T-helper 9 cell (primary cell): ENCODE measurements at places on chromosomes 7 and 10.

DNA sequence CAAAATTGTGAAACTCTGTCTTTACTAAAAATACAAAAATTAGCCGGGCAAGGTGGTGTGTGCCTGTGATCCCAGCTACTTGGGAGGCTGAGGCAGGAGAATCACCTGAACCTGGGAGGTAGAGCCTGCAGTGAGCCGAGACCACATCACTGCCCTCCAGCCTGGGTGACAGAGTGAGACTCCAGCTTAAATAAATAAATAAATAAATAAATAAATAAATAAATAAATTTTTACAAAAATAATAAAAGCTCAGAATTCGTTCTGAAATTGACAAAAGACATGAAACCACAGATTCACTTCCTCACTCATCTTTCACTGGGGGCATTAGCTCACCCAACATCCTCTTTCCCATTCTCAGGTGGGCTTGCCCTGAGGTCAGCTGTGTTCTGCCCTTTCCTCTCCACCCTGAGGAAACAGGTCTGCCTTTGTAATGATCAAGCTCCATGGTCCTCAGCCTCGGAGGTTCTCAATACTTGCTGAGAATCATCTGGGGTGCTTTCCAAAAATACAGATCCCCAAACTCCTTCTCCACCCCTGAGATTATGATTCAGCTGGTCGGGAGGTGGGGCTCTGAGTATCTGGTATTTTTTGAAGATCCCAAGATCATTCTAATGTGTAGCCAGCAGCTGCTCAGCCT lies 29.2 kb upstream of the APBB1IP start:
- no peak for DNase-seq

- DNase-seq, result no peak
Observed at GRCh38 chr7:21142081-21142480, 285.8 kb upstream of the SP4 start.

DNA sequence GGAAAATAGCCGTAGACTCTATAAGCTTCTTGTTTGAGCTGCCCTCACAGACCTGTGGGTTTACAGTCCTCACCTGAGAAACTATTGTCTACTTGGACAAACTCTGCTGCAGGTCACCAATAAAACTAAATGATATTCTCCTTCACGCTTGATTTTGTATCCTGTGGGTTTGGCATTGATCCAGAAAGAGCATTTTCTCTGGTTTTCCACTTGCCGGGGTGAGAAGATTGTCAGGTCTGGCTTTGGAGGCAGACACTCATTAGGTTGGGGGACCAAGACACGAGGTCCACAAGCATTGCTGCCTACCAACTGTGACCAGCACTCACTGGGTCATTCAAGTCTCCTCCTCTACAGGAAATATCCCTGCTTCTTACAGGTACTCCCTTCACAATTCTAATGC lies 68.5 kb downstream of the CDC14C start:
- no peak for DNase-seq

DNA sequence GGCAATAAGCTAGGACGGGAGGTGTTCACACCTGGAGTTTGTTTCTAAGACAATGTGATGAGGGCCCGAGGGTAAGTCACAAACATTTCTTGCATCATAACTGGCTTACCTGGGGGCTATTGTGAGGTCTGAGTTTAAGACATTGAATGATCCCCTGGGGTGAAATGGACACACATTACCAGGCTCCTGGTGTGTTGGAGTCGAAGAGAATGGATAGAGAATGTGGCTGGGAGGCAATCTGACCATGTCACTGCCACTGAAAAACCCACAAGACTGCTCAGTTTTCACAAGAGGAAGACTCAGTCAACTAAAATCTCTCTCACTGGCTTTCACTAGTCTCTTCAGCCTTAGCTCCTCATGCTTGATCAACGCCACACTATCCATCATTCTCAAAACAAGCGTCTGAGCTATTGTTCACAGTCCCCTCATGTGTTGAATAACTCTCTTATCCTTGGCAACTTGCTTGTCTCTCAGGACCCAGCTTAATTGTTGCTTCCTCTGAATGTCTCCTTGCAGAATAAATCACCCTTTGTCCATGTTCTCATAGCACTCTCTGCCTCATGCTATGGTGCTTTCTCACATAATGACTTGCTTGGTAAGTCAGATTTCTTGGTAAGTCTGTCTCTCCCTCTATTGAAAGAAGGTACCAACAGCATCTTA lies at the start of gene C10orf120:
Gene C10orf120, minus strand, starts transcription at position 51 of the 660 bp plus-strand sequence. CDS start 56 bp downstream, outside the sequence.
- no peak for DNase-seq

GRCh38 chr7:31133497-31133896 lies 81.4 kb downstream of the ADCYAP1R1 start:
- DNase-seq, result no peak

DNA sequence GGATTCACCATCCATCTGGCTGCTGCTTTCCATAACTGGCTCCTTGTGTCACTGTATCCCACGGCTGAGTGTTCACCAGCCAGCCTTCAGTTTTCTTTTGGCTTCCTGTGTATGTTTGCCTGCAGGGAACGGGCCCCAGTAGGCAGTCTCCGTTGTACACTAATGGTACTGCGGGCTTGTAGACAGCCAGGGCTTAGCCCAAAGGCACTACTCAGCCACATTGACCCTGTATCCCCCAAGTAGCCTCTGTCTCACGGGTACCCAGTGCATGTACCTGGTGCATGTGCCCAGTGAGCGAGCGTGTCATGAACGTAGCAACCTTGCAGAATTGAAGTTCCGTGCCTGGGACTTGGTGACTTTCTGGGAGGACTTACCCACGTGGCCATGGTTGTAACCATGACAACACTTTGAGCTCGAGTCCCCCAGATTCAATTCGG lies 6.1 kb downstream of the PFKFB3 start:
- no peak for DNase-seq

- DNase-seq, result no peak
Observed at GRCh38 chr7:97026715-97027426, 2.2 kb upstream of the DLX5 start.

DNA sequence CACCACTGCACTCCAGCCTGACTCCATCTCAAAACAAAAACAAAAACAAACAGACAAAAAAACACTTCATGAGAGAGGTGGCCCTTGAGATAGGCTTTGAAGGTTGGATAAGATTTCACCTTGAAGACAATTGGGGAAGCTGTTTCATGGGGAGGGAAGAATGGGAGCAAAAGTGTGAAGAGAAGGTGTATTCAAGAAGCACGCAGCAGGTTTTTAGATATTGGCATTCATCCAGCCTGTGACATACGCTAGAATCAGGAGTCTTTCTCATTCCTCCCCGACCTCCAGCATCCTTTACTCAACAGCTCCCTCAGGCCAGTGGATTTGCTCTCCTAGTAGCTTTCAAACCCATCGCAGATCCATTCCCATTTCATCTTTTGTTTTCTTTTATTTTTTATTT lies 116.3 kb upstream of the FAM171A1 start:
- DNase-seq, result no peak

DNA sequence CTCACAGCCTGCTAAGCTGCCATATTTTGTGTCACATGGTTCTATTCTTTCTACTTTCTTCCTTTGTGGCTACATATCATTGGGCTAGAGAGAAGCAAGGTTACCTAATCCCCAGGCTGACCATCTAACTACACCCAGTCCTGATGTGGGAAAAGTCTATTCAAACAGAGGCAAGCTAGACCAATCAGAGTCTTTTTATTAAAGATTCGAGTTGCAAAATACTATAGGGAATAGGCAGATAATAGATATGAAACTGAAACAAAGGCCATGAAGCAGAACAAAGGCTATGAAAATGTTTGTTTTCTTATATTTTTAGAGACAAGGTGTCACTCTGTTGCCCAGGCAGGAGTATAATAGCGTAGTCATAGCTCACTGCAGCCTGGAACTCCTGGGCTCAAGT lies 36.7 kb downstream of the MTERF1 start:
- no peak for DNase-seq

DNA sequence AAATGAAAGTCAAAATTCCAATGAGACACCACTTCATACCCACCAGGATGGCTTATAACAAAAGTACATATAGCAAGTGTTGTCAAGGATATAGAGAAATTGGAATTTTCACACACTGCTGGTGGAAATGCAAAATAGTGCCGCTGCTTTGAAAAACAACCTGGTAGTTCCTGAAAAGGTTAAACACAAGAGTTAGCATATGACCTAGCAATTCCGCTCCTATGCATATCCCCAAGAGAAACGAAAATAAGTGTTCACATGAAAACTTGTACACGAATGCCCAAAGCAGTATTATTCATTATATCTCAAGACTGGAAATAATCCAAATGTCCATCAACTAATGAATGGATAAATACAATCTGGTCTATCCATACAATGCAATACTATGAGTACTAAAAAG lies 14.8 kb downstream of the IDE start:
- DNase-seq, result no peak

DNA sequence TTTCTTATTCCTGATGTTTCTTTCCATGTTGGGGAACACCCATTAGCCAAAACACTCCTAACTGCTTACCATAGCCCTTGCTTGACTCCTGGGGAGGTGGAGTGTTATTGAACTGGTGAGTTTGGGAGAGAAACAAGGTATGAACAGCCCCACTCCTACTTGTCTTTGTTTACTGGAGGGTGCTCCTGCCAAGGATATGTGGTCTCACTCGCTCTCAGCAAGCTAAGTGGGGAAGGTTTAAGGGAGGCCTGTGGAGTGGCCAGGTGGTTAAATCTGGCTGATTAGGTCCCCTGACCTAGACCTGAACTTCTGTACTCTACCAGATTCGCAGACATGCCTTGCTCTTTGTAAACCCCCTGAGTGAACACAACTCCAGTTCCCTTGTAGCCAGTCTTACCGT lies 300.1 kb downstream of the PTEN start:
- no peak for DNase-seq

DNA sequence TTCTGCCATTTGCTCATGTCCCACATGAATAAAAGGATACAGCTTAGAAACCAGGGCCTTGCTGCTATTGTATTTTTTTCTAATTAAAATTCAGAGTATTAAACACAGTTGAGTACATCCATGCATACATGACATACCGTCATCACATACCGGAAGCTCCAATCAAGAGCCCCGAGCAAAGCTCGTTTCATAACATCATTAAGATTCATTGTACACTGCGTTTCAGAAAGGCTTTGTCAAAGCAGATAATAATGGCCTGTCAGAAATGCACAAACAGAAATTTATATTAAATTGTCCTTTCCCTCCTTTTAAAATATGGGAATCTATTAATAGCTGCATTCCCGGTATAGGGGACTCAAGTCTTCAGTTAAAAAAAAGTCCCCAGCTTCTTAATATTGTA lies 103.4 kb downstream of the PRTFDC1 start:
- DNase-seq, result no peak

GRCh38 chr7:130152493-130153210 lies 52.6 kb downstream of the TMEM209 start:
- DNase-seq, result no peak

GRCh38 chr7:41425926-41426325 lies 277.0 kb downstream of the INHBA start:
- DNase-seq, result no peak
